ENCODE measurements at places on chromosomes 11 and 22.

DNA sequence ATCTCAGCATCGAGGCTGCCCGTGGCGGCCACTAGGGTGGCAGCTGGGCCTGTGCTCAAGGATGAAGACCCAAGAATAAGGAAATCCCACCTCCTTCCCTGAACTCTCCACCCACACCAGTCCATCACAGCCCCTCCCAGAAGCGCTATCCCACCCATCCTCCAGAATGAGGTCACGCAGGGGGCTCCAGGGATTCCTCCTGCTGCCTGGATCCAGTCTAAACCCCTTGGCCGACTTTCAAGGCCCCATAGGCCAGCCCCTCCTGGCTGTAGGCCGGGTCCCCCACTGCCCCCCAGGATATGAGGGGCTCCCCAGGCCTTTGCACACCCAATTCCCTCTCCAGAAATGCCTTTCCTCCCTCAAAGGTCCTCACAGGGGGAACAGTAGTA, 19.0 kb upstream of the SCGB1A1 start:
- no peak for DNase-seq

- DNase-seq: no peak
These were observed 5.6 kb downstream of the PICK1 start for GRCh38 chr22:38062791-38063190.

DNA sequence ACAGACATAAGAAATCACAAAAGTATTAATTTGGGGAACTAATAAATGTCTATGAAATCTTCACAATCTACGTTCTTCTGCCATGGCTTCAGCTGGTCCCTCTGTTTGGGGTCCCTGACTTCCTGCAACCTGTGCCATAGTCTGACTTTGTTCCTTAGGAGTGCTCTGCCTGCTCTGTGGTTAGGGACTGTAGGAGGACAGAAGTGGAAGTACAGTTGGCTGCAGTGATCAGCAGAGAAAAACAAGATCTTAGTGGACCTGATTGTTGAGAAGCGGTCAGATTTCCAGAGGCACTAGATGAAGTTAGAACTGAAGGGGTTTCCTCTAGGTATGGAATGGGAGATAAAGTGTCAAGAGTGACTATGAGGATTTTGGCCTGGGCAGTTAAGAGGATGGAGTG, 80.6 kb downstream of the PPP6R3 start:
- DNase-seq: no peak

GRCh38 chr22:30600921-30601320, 6.1 kb upstream of the TCN2 start:
- no peak for DNase-seq

DNA sequence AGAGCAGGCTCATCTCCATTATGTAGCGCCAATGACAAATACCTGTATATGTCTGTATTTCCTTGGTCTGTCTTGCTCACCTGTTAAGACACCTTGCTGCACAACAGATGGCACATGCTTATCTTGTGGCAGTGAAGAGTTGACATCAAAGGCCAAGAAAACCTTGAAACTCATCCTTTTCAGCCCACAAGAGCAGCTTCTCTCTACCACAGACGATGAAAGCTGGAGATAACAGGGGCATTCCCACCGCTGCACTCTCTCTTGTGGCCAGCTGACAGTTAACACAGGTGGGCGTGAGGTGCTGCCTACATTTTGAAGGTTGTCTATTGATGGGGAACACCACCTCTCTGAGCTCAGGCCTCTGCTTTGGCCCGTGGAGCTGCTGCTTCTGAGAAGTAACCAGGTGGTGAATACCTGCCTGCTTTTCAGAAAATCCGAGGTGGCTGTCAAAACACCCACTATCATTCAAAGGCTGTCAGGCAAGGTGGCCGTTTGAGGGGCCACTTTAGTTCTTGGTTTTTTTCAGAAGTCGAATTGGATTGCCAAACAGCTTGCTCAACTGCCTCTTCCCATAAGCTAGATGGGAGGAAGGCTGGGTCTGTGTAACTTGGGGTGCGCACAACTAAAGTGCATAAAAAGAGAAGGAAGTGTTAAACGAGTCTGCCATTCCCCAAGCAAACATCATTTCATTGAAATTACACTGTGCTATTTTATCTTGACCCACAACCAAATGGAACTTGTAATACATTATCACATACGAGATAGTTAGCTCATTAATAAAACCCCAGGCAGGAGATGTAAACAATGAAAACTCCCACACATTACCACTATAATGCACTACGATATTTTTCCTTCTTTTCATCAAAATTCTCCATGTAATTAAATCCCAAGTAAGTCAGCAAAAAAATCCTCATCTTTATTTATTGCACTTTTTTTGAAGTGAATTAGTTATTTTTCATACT, 87.1 kb upstream of the RAG2 start:
- DNase-seq: no peak

GRCh38 chr11:133303262-133303661, 229.0 kb downstream of the OPCML start:
- no peak for DNase-seq

DNA sequence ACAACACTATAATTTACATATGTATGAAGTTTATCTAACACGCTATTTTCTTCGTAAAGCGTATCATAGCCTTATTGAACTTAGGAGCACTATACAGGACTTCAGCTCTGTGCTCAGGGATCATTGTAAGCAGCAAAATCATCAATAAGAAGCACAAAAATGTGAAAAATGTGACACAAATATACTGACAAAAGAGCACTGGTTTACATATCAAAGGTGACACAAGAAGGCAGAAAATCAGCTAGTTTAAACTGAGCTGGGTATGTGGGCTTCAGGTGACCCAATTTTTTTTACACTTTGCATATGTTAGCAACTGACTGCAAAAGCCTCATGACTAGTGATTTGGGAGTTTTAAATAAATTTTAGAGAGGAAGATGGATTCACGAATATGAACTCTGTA, 215.2 kb upstream of the CHORDC1 start:
- no peak for DNase-seq

GRCh38 chr11:105164208-105164607, 24.6 kb upstream of the CARD18 start:
- DNase-seq: no peak
